Dermis microvascular lymphatic vessel endothelial cell (primary cell): ENCODE measurements at places on chromosomes 3 and 15.

DNA sequence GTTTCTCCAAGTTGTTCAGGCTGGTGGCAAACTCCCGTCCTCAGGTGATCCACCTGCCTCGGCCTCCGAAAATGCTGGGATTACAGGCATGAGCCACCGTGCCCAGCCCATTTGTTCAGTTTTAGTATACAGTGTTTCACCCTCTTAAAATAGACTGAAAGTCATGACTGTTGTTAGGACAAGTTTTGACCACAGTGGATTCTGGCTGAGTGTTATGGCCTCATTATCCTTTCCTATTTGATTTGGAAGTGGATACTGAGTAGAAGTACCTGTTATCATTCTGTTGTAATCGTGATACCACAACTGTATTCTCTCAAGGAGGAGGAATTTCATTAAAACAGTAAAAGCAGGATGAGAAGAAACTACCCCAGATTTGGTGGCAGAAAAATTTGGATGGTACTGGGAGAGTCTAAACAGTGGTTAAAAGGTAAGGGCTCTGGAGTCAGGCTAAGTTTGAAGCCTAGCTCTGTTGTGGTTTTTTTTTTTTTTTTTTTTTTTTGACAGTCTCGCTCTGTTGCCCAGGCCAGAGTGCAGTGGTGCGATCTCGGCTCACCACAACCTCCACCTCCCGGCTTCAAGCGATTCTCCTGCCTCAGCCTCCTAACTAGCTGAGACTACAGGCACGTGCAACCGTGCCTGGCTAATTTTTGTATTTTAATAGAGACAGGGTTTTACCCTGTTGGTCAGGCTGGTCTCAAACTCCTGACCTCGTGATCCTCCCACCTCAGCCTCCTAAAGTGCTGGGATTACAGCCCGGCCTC is 2.6 kb downstream of the MAP2K1 start:
- DNase-seq: no peak

GRCh38 chr15:59484399-59484798 is 46.4 kb downstream of the FAM81A start:
- no peak for DNase-seq

GRCh38 chr3:17046623-17047022 is 161.9 kb downstream of the PLCL2 start:
- no peak for DNase-seq

- no peak for DNase-seq
Measured at GRCh38 chr3:149501524-149501923, 27.0 kb downstream of the TM4SF4 start.

- DNase-seq: no peak
Measured at GRCh38 chr15:86383611-86384010, 303.9 kb downstream of the AGBL1 start.
